Ovary (tissue), 10 donors: ENCODE measurements at places on chromosomes 12 and 14. TPM values are rescaled to one million over a fixed set of nuclear protein-coding genes. Genes with fewer than 3 reads are reported as not detected.

GRCh38 chr12:81949841-81950308 is 190.7 kb upstream of the PPFIA2 start:
- DNase-seq = no peak

Gene CMKLR1
- 3.1 TPM for polyA plus RNA-seq

- no peak for DNase-seq
Observed at GRCh38 chr12:49546481-49546880, 7.7 kb downstream of the KCNH3 start.

DNA sequence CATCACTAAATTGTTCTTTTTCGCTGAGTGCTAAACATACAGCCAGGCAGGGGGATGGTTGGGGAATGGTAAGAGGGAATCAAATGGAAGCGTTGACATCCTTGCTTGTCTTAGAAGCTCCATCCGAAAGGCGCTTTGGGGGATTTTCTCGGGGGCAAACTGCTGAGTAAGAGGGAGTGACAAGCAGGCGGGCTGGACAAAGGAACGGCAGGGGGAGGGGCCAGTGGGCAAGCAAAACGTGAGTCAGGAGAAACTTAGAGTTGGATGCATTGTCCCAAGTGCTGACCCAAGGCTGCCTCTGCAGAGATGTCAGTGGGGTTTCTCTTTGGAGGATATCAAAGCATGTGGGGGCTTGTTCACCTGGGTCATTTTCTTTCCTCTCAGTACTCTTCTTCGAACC is 480.5 kb downstream of the VRK1 start:
- DNase-seq = no peak

GRCh38 chr14:71248194-71248593 is 340.9 kb downstream of the PCNX1 start:
- no peak for DNase-seq

Gene SPTSSA
- polyA plus RNA-seq = 19.8 TPM

DNA sequence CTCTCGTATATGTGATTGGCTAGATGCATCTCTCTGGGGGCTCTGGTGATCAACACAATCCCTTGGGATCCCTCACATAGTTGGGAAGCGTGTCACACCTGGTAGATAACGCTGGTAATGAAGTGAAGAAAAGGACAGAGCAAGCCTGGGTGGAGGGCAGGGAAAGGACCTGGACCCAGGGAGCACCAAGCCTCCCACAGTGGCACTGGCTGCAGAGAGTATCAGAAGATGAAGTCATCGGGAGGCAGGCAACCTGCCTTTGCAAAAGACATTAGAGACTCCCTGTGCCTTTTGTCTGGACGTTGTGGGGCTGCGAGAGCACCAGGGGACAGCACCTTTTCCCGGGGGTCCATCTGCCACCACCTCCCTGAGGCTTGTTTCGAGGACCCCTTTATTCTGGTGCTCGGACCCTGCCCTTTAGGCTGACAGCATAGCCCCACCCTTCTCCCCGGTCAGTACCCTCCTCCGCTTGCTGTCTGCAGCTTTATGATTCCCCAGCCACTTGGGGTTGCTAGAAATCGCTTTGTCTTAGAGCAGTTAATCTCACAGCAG is 116.4 kb downstream of the EML1 start:
- no peak for DNase-seq

Gene P2RX2
- polyA plus RNA-seq = not detected

- no peak for DNase-seq
Observed at GRCh38 chr12:11761869-11762567, 112.5 kb downstream of the ETV6 start.

- no peak for DNase-seq
Observed at GRCh38 chr14:20194101-20194500, 3.4 kb downstream of the OR11G2 start.

GRCh38 chr14:79597566-79597965 is 613.7 kb downstream of the DIO2 start:
- DNase-seq = no peak

DNA sequence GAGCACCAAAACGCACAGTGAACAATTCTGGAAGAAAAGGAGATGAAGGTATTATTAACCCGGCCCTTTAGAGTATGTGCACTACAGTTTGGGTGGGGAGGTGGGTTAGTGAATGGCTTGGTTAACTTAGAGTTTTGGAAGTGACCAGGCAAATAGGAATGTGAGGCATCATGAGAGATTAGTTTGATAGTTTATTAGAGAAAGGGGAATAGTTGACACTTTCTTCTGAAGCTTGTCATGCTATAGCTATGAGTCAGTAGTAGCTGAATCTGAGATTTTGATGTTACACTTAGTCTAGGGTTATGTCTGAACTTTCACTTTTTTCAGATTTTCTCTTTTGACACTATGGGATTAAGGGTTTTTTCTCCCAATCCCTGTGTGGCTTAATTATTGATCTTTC is 567.2 kb downstream of the SNAPC1 start:
- no peak for DNase-seq

DNA sequence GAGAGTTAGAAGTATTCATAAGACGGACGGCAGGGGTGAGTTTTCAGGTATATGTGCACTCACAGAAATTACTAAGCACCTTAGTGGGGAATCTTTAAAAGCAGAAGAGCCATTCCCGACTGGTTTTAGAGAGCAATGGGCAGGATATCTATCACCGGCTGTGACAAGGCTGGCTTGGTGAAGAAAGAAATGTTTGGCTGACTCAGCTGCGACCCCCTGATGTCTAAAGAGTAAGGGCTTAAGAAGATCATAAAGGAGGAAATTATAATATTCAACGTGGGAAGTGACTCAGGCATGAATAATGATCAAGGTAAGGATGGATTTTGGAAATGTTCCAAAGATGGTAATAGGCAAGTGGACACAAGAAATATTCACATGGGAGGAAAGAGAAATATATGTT is 407.6 kb downstream of the TMEM132D start:
- DNase-seq = no peak

Gene TSHR
- polyA plus RNA-seq = not detected

Gene KRT82
- polyA plus RNA-seq = not detected

Gene ZDHHC22
- not detected for polyA plus RNA-seq

Gene PPP1R36
- polyA plus RNA-seq = 0.68 TPM

DNA sequence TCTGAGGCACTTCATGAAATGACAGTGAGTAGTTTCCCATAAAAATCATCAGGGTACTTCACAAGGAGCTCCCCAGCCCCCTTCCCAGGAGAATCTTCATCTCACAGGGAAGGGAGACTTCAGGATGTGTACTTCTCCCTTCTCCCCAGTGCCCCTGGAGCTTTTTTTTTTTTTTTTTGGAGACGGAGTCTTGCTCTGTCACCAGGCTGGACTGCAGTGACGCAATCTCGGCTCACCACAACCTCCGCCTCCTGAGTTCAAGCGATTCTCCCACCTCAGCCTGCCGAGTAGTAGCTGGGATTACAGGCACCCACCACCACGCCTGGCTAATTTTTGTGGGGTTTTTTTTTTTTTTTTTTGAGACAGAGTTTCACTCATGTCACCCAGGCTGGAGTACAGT is 10.4 kb downstream of the ITPK1 start:
- DNase-seq = no peak

Gene RNASE3
- not detected for polyA plus RNA-seq

DNA sequence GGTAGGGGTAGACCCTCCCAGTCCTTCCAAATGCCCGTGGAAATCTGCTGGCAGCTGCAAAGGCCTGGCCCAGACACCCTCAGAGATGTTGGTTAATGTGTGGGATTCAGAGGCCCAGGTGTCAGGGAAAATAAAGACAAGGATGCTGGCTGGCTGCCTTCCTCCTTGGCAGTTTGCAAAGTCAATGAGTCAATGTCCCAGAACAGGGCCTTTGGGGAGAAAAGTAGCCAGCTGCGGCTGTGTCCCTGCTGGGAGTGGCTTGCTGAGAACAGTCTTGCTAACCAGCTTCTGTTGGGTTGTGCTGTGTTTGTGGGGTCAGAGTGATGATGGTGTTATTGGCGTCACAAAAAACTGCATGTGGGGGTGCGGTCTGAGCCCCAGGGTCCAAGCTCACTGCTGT is 29.2 kb downstream of the GLRX5 start:
- DNase-seq = peak; percentile 46

- DNase-seq = no peak
Observed at GRCh38 chr14:83575301-83575700, 1954.6 kb upstream of the FLRT2 start.

DNA sequence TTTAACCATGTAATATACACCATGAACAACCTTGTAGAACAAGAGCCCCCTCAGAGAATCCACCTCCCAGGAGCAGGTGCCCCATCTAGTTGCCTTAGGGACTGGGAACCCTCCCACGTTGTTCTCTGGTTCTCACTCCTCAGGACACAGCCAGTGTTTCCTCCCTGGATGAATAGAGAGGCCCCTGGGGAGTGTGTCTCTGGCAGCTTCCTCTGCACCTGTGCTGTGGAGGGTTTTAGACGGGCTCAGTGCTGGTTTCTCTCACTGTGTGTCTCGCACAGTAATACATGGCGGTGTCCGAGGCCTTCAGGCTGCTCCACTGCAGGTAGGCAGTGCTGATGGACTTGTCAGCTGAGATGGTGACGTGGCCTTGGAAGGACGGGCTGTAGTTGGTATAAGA is 581.3 kb downstream of the TMEM121 start:
- no peak for DNase-seq

DNA sequence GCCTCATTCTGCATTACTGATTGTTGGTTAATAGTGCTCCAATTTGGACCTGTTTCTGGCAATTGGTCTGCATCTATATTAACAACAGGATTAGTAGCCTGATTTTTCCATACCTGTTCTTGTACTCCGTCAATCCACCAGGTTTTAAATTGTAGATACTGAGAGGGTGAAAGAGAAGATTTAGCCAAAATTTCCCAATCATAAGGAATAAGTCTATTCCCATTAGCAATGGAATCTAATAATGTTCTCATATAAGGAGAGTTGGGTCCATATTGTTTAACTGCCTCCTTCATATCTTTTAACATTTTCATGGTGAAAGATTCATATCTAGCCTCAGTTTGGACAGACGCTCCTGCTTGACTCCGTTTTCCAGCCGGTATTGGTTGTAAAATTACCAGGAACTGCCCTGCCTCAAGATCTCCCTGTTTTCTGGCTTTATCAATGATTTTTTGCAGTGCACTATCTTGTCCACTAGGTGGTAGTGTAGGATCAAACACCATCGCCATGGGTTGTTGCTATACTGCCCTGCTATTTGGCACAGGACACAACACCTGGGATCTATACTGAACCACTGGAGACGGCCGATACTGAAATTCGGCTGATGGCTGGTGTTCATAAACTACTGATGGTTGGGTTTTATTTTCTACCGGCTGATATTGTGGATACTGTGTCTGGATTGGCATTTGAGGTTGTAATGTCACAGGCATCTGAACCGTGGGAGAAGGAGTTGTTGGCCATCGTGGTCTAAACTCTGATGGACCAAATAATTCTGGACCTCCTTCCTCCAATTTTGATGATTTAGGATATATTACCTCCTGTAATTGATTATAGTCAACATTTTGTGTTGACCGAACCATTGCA is 25.2 kb downstream of the DHRS4L2 start:
- DNase-seq = peak; percentile 49

Gene GALNT8
- 5.6 TPM for polyA plus RNA-seq

DNA sequence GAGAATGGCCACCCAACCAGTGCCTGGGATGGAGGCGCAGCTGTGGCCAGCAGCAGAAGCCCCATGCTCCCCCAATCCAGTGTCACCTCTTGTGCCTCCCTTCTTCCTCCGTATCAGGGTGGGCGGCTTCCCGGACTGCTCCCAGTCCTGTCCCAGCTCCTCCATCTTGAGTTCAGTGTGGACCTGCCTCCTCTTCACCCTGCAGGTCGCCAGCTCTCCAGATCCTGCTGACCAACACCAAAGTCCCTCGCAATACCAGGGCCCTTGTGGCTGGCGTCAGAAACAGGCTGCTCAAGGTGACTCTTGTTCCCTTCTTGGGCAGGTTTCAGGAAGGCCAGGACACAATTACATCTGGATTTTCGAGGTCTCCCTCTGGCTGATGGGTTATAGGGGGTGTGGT is 17.0 kb downstream of the MVK start:
- no peak for DNase-seq

DNA sequence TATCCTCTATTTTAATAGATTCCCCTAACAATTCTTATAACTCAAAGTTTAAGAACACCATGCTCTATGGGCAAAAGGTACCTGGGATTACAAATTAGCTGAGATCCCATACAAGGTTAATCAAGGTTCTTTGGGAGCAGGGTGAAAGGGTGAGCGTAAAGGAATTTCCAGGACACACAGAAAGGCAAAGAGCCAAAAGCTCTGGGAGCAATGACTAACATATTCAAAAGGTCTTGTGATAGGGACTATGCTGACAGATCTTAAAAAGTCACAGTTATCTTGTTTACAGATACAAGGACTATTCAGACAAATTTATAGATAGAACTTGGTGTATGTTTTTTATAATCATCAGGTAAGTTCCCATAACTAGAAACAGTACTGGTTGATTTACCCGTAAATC is 19.5 kb upstream of the PPFIBP1 start:
- DNase-seq = no peak
